HT1080 (cell line): ENCODE measurements at places on chromosomes 2 and 18.
A peak's percentile ranks its signal among the peaks of the same experiment; 100 is the strongest.

- no peak for DNase-seq
These were observed 57.1 kb downstream of the PKP4 start for GRCh38 chr2:158513841-158514240.

DNA sequence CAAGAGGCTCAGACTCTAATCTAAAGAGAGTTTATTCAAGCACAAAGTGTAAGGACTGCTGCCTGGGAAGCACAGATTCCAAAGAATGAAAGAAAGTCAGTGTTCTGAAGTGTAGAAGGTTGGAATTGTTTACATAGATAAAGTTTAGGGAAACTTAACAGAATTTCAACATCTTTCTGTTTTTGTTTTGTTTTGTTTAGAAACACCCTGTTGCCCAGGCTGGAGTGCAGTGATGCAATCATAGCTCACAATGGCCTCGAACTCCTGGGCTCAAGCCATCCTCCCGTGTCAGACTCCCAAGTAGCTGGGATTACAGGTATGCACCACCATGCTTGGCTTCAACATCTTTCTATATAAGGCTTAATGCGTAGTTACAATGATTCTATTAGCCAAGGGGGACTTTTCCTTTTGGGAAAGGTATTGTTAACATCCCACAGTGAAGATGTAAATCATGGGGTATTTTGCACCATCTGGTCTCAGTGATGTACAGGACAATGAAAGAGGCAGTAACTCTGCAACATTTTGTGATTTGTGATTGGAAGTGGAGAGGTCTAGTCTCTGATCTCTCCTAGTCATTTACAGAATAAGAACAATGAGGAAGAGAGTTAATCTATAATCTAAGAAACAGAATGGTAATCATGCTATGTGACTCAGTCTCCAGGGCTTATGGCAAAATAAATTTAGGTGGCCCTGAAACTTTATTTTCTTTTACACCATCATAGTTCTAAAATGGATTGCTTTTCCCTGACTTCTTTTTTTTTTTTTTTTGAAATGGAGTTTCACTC is 45.6 kb upstream of the MSH6 start:
- DNase-seq = no peak

DNA sequence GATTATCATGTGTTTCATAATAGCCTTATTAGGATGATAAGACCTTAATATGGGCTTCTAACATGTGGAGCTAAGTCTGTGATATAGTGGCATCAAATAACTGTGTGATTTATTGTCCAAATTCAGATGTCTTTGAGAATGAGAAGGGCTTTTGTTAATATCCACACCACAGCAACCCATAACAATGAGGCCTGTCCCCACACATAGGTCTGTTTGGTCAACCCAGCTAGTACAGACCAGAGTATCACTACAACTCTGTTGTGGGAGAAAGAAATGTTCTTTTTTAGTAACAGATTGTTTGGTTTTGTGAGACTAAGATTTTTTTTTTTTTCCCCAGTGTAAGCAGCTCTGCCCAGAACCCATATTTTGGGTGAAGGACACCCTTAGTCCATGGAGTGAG is 439.2 kb downstream of the PIK3C3 start:
- no peak for DNase-seq

DNA sequence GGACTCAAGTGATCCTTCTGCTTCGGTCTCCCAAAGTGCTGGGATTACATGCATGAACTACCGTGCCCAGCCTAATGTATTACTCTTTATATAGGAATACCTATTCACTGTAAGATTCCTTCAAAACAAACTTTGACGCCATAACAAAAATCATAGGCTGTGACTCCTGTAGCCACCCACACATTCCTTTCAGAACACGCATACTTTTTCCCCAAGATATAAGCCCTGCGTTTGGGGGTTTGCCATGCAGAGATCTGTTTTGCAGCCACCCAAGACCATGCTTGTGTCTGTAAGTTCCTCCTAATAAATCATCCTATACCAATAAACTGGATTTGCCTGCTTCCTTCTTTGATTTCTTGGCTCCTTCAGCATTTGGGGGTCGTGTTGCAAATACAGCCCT is 46.0 kb upstream of the STON1 start:
- no peak for DNase-seq

- DNase-seq = no peak
These were observed 113.6 kb upstream of the TTC39C start for GRCh38 chr18:23900994-23901393.

DNA sequence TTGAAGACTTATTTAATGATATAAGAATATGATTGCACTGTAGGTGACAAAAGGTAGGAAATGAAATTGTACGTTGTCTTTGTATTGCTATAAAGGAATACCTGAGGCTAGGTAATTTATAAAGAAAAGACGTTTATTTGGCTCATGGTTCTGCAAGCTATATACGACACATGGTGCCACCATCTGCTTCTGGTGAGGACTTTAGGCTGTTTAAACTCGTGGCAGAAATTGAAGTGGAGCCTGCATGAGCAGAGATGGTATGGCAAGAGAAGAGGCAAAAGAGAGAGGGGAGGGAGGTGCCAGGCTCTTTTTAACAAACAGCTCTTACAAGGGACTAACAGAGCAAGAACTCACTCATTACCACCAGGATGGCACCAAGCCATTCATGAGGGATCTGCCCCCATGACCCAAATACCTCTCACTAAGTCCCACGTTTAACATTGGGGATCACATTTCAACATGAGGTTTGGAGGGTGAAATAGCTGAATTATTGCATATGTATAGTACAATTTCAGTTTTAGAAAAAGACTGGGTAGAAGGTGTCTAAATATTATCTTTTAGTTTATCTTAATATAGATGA is 86.8 kb downstream of the GULP1 start:
- DNase-seq = no peak

DNA sequence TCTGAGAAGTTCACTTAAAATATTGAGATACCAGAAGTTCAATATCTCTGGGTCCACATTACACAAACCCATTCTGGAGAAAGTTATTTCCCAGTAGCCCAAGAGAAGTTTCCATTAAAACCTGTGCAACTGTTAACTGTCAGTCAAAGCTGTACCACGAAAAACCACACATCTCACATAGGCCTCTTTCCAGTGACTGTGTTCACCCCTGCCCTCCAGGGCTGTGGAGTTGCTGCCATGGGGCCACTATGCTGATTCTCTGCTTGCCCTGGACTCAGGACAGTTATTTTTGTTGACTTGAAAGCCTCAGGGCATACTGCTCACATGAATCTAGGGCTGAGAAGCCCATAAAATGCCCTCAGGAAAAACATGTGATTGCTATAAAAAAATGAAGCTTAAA is 153.8 kb downstream of the PIEZO2 start:
- no peak for DNase-seq

DNA sequence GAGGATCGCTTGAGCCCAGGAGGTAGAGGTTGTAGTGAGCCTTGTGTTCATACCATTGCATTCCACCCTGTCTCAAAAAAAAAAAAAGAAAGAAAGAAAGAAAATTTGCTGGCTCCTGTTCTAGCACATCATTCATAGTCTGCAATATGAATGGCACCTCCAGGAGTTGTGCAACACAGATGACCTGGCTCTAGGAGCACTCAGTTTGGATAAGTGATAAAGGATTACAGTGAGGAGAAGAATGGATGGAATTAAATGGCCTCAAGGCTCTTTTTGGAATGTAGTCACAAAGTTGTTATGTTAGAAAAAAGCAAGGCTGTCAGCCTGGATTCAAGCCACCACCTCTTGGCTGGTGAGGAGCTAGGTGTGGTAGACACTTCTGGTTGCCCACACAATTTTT is 21.5 kb upstream of the SPRED2 start:
- no peak for DNase-seq

- DNase-seq = peak; percentile 33
These were observed 463 bp downstream of the SMC6 start for GRCh38 chr2:17752892-17753802.

GRCh38 chr2:128834880-128835252 is 516.2 kb upstream of the HS6ST1 start:
- no peak for DNase-seq

GRCh38 chr2:109185821-109186570 is 57.0 kb downstream of the SH3RF3 start:
- no peak for DNase-seq

GRCh38 chr18:7872569-7872968 is 305.5 kb downstream of the PTPRM start:
- DNase-seq = peak; percentile 66

GRCh38 chr2:218827701-218828476 is 3.7 kb downstream of the PRKAG3 start:
- no peak for DNase-seq

GRCh38 chr2:173299764-173300163 is 54.9 kb upstream of the CDCA7 start:
- peak; percentile 3 for DNase-seq

DNA sequence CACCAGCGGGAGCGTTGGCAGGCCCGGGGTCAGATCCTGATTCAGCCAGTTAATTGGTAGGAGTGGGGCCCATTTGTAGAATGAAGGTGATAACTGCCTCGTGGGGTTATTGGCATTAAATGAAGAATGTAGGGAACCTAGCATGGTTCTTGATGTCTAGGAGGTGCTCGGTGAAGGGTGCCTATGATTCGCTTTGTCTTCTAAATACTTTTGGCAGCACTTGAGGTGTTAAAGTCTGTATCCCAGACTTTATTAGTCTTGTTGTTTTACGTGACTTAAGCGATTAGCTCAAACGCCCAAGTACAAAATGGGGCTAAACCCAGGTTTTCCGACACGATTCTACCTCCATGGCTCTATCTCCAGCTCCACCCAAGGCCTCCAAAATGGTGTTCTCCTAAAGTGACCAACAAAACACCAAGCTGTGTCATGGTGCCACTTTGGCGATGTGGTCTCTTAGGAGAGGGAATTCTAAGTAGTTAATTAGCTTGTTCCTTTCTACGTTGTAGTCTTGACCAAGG is 980 bp upstream of the PPP4R1 start:
- no peak for DNase-seq

DNA sequence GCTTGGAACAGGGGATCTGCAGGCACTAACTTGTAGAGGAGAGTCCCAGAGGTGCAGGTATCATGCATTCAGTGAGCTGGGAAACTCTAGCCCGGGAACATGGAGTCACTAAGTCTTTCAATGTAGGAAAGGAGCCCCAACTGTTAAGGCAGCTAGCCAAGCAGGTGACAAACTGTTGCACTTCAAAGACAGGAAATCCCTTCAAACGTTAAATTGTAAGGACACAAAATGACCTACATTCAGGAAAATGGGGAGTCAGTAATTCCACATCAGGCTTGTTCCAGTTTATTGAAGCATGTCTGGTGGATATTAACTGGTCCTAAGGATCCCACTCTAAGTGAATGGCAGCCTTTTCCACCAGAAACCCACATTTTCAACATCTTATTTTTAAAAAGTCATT is 364.5 kb downstream of the MTX2 start:
- no peak for DNase-seq

GRCh38 chr18:29928081-29928480 is 1114.5 kb downstream of the DSC3 start:
- DNase-seq = no peak

- peak; percentile 91 for DNase-seq
These were observed 15.4 kb upstream of the XDH start for GRCh38 chr2:31429759-31430438.

DNA sequence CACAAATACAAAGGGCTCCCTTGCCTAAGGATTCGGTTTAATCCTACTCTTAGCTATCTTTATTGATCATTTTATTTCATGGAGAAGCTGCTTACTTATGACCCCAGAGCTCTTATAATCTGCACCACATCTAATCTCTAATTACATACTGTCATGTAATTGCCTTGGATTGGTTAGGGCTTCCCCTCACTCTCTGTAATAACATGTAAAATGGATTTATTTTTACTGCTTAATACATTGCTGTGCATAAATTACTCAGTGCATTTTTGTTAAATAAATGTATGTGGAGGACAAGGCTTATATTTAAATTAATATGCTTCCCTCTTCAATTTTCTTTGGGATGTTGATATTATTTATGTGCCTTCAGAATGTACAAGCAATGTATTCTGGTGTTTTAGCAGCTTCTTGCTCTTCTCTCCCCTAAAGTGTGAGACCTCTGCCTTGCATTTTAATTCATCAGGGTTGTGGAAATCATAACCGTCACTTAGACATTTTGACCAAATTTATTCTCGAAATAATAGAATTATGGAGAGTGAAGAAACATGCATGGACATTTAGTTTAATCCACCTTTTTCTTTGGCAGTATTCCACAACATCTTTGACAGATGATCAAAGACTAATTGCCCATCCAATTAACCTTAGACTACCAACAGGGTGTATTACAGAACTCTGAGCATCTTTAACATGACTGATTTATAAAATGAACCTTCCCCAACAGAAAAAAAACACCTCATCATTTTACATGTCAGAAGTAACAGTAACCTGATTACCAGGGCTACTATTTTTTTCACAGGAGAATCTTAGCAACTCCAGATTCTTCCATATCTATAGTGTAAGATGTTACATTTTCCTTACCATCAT is 692.6 kb downstream of the LRRTM4 start:
- no peak for DNase-seq

DNA sequence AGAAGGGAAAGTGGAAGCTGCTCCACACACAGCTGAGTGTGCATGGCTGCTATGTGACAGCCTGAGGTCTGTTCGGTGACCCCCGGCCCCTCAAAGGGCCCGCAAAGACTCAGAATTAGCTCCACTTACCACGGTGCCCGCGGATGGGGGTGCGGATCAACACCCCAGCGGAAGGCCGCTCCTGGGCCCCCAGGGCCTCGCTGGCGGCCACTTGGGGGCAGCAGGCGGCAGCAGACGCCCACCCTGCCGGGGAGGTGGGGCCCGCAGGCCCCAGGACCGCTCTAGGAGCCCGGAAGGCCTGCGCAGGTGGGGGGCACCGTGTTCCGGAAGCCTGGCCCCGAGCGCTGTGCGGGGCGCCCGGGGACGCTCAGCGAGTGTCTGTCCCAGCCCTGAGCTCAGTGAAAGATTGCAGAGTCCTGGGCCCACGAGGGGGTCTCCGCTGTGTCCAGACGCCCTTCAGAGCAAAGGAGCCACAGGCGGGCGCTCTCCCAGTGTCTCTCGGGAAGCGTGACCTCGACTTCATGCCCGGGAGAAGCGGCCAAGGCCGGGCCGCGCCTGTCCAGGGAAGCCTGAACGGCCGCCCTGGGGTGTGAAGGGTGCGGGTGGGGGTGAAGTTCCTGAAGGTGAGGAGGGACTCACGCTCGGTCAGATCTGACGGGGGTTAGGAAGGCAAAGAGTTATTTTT is 118.7 kb downstream of the VAPA start:
- no peak for DNase-seq

DNA sequence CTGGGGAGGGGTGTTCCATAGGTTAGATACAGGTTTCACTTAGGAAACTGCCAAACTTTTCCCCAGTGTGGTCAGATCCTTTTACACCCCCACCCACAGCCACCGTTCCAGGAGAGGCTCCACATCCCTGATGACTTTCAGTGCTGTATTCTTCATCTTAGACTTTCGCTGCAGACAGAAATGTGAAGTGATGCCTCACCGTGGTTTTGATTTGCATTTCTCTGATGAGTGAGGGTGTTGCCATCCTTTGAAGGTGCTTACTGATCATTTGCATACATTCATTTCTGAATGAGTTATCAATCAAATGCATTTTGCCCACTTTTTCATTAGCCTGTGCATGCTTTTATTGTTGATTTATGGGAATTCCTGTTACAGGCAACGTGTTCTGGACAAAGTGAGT is 14.9 kb downstream of the COPS9 start:
- DNase-seq = no peak

- DNase-seq = no peak
These were observed 117.7 kb upstream of the KCNJ3 start for GRCh38 chr2:154580767-154581166.
